ENCODE measurements at places on chromosomes 3 and 15. TPM values are rescaled to one million over a fixed set of nuclear protein-coding genes. Genes with fewer than 3 reads are reported as not detected.

PTH1R gene
- total RNA-seq, result not detected

PCCB gene
- total RNA-seq, result 63.4 TPM

MON1A gene
- 12.9 TPM for total RNA-seq

SLC6A20 gene
- 0.28 TPM for total RNA-seq

USP50 gene
- total RNA-seq, result not detected

- no peak for DNase-seq
These were observed 3.2 kb upstream of the CHSY1 start for GRCh38 chr15:101255051-101255395.

GRCh38 chr3:174243171-174243570 is 616.0 kb upstream of the NAALADL2 start:
- no peak for DNase-seq

DNA sequence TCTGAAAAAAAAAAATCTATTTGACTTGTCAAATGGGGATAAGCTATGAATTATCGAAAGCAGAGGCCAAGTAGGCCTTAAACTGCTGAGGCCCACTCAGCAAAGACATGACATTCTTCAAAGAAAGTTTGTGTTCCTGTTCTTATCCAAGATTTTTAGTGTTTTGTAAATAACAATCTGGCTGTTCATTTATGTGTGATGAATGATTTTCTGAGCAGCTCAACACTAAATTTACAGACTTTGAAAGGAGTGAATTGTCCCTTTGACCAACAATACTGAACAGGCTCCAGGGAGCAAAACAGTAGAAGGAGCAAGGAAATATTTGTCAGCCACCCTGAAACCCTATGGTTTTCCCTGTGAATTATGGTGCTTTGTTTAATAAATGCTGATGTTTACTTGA is 512.6 kb upstream of the NAALADL2 start:
- no peak for DNase-seq

- DNase-seq, result no peak
These were observed 13.7 kb downstream of the CELF6 start for GRCh38 chr15:72306211-72306785.

DNA sequence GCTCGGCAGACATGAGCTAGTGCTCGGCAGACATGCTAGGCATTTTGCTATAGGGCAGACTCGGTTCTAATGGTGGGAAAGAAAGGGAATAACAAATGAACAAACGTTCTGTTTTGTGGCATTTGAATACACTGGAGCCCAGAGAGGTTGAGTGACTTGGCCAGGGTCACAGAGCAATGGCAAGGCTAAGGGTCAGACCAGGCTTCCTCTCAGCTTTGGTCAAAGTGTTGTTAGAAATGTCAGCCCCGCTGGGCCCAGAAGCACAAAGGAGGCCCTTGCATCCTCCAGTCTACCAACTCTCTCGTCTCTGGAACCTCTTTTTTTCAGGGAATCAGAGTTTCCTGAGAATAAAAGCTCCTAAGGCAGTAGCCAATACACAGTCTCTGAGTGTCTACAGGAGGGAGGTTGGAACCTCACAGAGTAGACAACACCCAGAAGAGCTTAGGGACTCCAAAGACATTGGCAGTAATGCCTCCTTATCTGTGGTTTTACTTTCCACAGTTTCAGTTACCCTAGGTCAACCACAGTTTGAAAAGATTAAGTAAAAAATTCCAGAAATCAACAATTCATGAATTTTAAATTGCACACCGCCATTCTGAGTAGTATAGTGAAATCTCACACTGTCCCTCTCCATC is 47.3 kb downstream of the SSUH2 start:
- no peak for DNase-seq

DNA sequence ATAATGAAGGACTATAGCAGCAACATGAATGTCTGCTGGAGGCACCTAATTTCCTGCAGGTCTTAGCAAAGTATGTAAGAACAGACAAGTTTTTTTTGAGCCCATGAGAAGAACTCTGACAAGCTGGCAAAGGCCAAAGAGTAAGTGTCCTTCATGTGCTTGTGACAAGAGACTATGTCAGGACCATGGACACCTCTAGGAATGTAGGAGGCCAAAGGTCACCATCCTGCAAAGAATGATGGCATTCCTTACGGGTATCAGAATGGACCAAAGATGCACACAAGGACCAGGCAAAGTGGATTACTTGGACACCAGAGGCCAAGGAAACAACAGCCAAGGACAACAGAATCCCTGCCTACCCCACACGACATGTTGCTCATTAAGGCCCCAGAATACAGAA is 858.5 kb upstream of the CFAP20DC start:
- no peak for DNase-seq

DNA sequence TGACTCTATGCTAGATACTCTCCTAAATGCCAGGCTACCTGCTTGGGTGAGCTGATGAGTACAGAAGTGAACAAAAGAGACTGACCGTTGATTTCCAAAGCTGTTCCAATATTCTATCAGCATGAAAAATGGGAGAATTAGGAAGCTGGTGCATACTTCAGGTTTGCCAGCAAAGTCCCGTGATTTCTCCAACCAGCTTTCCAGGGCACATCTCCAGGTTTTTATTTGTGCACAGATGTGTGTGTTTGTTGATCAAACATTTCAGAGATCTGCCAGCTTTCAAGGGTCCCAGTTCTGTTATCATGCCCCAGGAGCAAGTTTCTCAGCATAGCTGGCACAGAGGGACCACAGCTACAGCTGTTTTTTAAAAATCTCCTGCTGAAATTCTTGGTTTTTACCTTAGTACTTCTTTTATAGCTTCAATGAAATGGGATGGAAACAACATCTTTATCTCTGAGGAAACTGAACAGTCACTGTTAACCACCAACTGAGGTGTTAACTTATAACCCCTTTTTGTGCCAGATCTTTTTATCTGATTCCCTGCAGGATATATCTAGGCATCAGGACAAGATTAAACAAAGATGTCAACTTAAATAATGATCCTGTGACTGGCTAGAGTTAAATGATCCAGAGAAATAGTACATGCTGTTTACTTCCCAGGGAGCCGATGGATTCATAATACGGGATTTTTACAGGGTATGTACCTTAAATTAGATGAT is 380.8 kb downstream of the GRM7 start:
- no peak for DNase-seq

DNA sequence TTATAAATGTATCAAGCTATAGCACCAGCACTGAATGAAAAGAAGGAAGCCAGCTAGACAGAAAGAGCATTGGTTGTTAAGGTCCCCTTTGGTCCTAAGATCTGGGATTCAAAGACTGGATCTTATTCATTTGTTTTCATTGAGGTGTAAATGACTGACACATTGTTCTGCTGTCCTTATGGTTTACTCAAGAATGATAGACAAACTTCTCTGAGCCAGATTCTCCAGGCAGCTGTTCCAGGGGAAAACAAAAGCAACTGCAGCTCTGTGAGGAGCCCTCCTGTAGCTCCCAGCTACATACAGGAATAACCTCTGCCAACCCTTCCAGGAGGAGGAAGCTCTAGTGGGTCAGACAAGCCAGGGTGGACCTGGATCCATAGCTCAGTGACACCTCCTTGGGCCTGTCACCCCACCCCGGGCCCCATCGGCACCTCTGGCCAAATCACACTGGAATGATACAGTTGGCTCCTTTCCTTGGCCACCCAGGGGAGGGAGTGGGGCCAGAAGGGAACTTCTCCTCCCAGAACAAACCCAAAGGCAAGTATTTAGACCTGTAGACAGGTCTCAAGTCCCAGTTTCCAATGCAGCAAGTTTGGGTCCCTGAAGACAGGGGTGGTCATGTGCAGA is 57.8 kb downstream of the ZNF621 start:
- DNase-seq, result no peak

- DNase-seq, result no peak
These were observed 1.6 kb upstream of the PLOD2 start for GRCh38 chr3:146162561-146162960.

DNA sequence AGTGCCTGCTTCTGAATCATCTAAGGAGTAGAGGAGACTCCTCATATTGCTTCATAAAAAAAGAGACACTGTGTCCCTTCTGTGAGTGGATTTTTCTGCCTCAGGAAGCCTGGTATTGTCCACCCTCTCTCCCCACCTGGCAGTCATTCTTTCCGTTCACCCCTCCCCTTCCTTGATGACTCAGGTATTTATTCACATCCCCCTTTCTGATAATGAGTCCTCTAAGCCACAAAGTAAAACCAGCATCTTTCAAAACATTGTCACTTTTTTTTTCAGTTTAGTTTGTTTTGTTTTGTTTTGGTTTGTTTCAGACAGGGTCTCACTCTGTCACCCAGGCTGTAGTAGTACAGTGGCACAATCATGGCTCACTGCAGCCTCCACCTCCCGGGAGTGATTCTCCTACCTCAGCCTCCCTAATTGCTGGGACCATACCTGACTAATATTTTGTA is 65.2 kb upstream of the UBE2E1 start:
- DNase-seq, result peak; percentile 82

- no peak for DNase-seq
These were observed 52.7 kb downstream of the MB21D2 start for GRCh38 chr3:192864941-192865340.

DNA sequence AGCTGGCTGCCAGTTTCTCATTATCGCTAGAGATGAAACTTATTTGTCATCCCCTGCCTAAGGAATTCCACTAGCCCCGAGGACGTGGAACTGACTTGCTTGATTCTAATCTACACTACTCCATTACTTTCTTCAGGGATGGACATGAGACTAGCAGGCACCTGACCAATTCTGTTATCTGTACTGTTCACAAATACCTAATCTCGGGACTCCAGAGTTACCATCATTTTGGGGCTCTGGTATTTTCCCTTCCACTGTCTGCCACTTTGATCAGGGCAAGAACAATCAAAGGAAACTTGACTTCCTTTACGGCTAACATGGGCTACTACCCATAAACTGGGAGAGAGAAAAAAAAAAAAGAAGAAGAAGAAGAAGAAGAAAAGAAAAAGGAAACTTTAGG is 27.8 kb downstream of the BMF start:
- no peak for DNase-seq

- DNase-seq, result peak; percentile 54
These were observed 55.8 kb downstream of the ZNF621 start for GRCh38 chr3:40580494-40581091.

DNA sequence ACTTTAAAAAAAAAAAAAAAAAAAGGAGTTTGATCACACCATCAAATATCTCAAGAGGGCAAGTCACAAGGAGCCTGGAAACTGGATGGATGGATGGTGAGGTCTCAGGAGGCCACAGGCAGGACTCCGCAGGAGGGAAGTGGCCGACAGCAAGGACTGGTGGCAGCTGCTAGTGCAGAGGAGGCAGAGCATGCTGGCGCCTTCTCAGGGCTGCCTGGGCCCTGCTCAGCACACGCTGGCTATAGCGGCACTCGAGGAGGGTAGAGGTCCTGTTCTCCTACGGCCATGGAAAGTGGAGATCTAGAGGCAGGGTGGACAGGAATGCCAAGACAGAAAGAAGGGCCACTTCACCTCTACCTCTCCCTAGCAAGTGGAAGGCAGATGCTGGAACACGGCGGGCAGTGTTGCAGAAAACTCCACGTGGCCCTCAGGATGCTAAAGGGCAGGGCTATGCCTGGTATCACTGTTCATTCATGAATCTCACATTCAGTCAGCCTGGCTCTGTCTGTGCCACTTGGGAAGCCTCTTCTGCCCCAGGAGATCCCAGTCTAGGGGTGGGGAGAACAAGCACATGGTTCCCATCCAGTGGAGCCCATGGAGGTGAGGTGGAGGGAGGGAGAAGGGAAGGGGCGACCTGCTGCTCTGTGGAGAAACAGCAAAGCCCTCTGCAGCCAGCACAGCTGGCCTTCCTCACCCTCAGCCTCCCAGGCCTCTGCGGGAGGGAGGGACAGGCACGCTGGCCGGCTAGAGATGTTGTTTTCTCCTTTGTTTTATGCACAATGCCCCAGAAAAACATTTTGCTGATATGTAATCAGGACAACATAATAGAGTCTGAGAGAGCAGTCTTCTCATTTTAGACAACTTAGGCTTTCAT is 71.0 kb downstream of the OXNAD1 start:
- DNase-seq, result no peak

DNA sequence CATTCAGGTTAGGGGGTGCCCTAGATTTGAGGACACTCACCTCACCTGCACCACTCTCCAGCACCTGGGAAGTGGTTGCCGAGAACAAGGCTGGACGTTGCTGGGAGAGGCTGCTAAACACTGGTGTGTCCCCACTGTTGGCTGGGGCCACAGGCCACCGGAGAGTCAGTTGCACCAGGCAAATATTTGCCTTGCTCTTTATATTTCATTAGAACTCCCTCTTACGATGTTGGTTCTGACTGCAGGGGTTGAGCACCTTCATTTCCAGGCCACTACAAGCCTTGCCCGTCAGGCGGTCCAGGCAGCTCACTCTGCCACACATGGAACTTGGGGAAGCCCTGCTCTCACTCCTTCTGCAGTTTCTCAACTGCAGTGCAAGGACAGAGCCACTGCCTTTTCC is 30.7 kb downstream of the HCN4 start:
- DNase-seq, result no peak

DNA sequence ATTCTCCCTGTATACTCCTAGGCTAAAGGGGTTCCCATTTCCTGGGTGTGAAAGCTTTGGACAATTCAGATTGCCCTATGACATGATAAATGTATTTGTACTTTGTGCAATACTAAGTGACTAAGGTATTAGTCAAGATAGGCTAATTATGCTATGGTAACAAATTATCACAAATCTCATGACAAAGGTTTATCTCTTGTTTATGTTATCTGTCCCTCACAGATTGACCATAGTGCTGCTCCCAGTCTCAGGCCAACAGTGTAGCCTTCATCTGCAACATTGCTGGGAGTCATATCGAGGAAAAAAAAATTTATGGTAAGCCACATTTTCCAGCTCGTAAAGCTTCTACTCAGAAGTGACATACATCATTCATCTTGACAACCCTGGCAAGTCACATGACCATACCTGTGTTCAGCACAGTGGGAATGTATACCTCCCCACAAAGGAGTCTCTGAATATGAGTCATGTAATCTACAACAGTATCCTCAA is 346.2 kb downstream of the IGSF11 start:
- no peak for DNase-seq

DNA sequence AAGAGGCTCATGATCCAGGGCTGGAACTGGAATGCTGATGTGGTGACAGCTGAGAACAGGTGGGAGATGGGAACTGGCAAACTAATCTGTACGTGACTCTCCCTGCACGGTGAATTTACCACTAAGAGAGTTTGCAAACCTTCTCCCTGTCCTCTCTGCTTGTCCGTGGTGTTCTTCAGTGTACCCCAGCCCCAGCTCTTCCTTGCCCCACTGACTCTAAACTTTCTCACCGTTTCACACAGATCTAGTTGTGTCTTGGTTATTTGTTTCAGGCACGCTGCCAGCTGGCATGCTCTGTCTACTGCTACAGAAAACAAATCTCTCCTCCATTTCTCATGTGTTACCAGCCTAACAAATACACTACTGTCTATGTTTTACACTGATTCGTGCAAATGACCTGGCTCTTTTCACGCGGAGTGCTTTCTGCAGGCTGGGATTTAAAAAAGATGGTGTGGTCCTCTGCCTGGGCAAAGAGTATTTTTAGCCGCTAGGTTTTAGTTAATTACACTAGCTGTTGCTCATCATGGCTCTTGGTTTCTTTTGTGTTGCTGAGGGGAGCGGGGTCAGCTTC is 192.7 kb upstream of the LRIG1 start:
- DNase-seq, result no peak

DNA sequence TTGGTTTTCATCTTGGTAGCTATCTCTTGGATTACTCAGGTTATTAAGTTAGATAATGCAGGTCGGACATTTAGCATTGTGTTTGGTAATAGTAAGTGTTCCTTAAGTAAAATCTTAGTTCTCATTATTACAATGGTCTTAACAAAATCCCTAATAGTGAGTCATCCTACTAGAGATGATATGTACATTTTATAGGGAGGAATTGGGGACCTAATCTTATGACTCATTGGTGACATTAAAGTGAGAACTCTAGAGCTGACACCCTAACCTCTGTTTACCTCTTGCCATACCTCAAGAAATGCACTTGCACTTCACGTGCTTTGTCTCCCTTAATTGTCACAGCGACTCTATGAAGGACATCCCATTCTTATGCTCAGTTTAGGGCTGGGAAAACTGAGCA is 174.9 kb downstream of the CADPS start:
- DNase-seq, result no peak

Measured in Panc1 (cell line).